Esophagus squamous epithelium (tissue), 5 donors: ENCODE measurements at places on chromosomes 2 and 18. TPM values are rescaled to one million over a fixed set of nuclear protein-coding genes. Genes with fewer than 3 reads are reported as not detected.

The CFAP210 gene
- not detected for total RNA-seq

The SCYGR4 gene
- not detected for total RNA-seq

The RBM45 gene
- 13.2 TPM for total RNA-seq

The CCDC68 gene
- 0.11 TPM for total RNA-seq

The AGXT gene
- not detected for total RNA-seq

The FBXO41 gene
- 1.2 TPM for total RNA-seq

The CYS1 gene
- total RNA-seq, result 2.5 TPM

The AOX1 gene
- 3.2 TPM for total RNA-seq

The ASB18 gene
- total RNA-seq, result not detected

The FN1 gene
- 53.3 TPM for total RNA-seq

- no peaks in the 10 kb centered on the region for H3K36me3 ChIP-seq
- no peak for DNase-seq
- no peaks in the 10 kb centered on the region for H3K4me1 ChIP-seq
Observed at GRCh38 chr2:24768601-24769000, 24.6 kb downstream of the PTRHD1 start.

- no peaks in the 10 kb centered on the region for H3K4me1 ChIP-seq
- DNase-seq, result no peak
- no peak overlapping the region for H3K4me3 ChIP-seq
Observed at GRCh38 chr2:98768384-98769113, 37.6 kb upstream of the MGAT4A start.

DNA sequence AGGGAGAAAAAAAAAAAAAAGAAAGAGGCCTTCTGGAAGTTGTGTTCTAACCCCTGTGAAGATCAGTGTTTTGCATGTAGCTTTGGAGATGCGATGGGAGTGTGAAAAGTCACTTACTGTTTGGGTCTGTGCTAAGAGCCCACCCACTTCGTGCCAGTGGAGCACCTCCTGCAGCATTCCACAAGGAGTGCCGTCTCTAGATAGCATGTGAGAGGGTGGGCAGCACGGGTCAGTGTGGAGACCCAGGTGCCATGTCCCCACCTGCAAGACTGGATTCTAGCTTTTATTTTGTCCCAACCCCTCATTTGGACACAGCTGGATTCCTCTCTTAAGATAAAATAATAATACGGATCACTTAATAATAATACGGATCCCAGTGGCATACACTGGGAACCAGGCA lies 12.5 kb upstream of the TMEM185B start:
- H3K27me3 ChIP-seq, result no peaks in the 10 kb centered on the region
- DNase-seq, result no peak
- no peaks in the 10 kb centered on the region for H3K36me3 ChIP-seq
- H3K4me1 ChIP-seq, result peaks cover 40% of the 10 kb centered on the region

GRCh38 chr18:23302851-23303527 lies 150.1 kb upstream of the RIOK3 start:
- no peak for DNase-seq
- H3K27me3 ChIP-seq, result no peaks in the 10 kb centered on the region
- H3K4me3 ChIP-seq, result no peak overlapping the region
- H3K36me3 ChIP-seq, result no peaks in the 10 kb centered on the region
- H3K4me1 ChIP-seq, result no peaks in the 10 kb centered on the region

DNA sequence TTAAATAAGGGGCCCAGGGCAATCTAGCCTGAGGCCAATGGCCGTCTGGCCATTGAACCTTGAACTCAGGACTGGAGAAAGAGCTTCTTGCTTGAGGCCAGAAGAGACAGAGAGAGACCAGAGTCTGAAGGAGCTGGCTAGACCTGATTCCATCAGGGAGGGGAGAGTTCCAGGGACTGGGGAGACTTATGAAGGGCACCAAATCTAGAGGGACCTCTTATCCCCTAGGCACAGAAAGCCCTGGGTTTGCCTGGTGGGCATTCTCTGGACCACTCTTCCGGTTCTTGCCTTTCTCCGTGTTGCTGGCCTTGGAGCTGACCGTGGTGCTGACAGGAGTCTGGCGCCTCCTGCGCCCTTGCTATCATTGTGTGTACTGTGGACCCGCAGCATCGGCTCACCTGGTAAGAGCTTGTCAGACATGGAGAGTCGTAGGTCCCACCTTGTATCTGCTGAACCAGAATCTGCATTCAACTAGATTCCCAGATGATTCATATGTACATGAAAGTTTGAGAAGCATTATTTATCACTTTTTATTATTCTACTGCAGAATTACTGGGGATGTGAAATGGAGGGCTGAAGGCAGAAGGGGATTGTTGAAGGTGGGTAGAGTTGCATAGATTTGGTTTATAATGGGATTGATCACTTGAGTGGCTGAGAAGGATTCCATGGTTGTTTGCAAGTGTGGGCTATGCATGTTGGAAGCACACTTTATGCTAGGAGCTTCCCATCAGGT lies 4.3 kb upstream of the TRPM8 start:
- H3K27ac ChIP-seq, result no peak overlapping the region

DNA sequence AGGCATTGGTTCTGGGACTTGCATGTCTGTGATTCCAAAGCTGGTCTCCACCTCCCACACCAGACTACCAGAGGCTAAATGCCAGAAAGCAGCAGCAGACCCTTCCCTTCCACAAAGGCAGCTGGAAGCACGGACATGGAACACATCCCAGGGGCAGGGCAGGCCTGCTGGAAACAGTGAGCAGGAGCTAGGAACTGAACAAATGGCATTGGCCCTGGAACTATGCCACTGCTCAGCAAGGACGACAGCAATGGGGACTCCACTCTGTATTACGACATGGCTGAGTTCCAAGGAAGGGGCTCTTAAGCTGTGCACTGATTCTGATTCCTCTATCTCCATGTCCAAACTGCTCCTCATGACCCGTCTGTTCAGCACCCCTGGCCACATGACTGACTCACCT lies 77.8 kb upstream of the TFCP2L1 start:
- H3K27ac ChIP-seq, result peak overlapping the region; percentile 57
- DNase-seq, result no peak
- H3K36me3 ChIP-seq, result peaks cover 98% of the 10 kb centered on the region
- no peak overlapping the region for H3K4me3 ChIP-seq
- no peaks in the 10 kb centered on the region for H3K4me1 ChIP-seq
- no peaks in the 10 kb centered on the region for H3K27me3 ChIP-seq

DNA sequence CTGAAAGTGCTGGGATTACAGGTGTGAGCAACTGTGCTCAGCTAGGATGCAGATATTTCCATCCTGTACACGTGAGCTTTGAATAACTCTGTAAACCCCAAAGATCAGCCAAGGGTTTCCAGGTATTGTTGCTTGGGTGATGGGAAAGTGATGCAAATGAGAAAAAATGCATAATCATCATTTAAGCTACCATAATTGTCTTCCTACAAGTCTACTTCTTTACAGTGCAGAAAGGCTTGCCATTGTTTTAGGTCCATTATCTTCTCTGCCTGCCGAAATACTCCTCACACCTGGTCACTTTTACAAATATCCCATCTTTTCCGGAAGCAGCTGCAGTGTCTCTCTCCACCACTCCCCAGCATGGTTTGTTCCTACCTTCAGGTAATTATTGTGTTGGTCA lies 259.8 kb upstream of the CCDC68 start:
- no peaks in the 10 kb centered on the region for H3K4me1 ChIP-seq
- no peak overlapping the region for H3K4me3 ChIP-seq
- no peak overlapping the region for H3K27ac ChIP-seq
- no peaks in the 10 kb centered on the region for H3K27me3 ChIP-seq
- H3K36me3 ChIP-seq, result no peaks in the 10 kb centered on the region

DNA sequence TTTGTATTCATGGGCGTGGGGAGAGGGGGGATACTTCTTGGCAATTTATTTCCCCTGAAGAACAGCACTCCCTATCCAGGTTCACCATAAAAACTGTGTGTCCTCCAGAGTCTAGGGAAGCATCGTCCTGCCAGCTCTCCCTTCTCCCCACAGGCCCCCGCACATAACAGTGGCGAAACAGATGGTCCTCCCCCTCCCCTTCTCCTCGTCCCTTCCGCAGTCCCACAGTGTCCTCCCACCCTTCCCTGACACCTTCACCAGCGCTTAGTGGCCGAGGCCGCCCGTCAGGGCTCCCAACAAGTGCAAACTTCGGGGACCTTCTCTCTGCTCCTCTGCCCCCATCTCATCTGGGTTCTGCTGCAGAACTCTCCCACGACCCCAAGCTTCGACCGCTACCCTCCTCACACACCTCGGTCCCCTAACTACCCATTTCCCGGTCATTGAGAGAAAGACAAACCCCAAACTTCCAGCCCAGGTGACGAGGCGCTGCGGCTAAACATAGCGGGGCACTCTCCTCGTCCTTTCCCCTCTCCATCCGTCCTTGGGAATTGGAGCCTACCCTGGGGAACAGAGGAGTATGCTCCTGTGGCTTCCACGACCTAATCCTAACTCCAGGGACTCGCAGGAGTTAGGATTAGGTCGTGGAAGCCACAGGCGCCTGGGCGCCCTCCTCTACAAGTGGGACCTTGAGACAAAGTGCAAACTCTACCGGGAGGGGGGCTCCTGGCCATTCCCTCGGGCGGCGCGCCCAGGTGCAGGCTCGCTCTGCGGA lies 971 bp downstream of the ZNF385B start:
- DNase-seq, result no peak
- no peaks in the 10 kb centered on the region for H3K36me3 ChIP-seq
- peak overlapping the region; percentile 24 for H3K27ac ChIP-seq
- peak overlapping the region; percentile 53 for H3K4me3 ChIP-seq
- H3K4me1 ChIP-seq, result peaks cover 10% of the 10 kb centered on the region
- peaks cover 69% of the 10 kb centered on the region for H3K27me3 ChIP-seq

DNA sequence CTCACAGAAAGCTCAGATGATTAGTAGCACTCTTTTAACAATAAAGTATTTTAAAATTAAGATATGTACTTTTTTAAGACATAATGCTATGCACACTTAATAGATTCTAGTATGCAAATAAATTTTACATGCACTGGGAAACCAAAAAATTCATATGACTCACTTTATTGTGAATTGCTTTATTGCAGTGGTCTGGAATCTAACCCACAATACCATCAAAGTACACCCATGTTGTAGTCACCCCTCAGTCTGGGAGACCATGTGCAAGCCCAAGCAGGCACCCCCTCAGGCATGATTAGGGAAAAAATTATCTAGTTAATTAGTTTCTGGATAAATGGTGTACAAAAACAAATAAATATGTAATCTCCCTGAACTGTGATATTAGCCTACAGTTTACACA lies 649.0 kb upstream of the HS6ST1 start:
- H3K36me3 ChIP-seq, result no peaks in the 10 kb centered on the region
- no peak overlapping the region for H3K27ac ChIP-seq
- no peak overlapping the region for H3K4me3 ChIP-seq
- no peaks in the 10 kb centered on the region for H3K4me1 ChIP-seq

- H3K36me3 ChIP-seq, result no peaks in the 10 kb centered on the region
- H3K4me3 ChIP-seq, result peak overlapping the region; percentile 58
- peaks cover 13% of the 10 kb centered on the region for H3K4me1 ChIP-seq
- H3K27me3 ChIP-seq, result peaks cover 40% of the 10 kb centered on the region
Observed at GRCh38 chr2:25042321-25043240, 705 bp downstream of the EFR3B start.

- H3K27me3 ChIP-seq, result no peaks in the 10 kb centered on the region
- peaks cover 50% of the 10 kb centered on the region for H3K4me1 ChIP-seq
- no peak overlapping the region for H3K4me3 ChIP-seq
- peaks cover 22% of the 10 kb centered on the region for H3K36me3 ChIP-seq
- no peak for DNase-seq
Observed at GRCh38 chr2:106129150-106129549, 65.0 kb downstream of the UXS1 start.

DNA sequence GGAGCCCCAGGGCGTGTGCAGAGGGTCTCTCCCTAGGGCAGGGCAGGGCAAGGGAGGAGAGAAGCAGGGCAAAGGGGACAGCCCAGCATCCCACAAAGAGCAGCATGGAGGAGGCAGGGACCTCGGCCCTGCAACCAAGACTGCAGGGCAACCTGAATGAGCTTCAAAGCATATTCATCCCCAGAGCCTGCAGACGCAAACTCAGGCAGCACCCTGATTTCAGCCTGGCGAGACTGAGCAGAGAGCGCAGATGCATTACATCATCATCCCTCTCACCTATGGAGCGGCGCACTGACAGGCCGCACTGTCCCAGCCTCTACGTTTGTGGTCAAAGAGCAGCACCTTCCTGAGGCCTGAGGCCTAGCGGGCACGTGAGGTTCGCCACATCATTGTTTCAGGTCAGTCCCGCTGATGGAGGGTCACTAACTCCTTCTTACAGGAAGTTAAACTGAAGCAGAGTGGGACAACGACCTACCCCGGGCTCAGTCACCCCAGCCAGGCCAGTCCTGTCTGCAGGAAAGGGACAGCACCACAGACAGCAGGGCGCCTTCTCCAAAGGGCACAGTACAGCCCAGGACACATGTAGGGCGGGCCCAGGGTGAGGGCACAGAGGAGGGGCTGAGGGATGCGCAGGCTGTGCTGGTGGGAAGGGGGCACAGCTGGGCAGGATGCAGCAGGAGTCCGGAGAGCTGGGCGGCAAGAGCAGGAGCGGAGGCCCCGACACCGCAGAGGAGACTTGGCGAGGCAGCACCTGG lies 67.2 kb upstream of the RAB6C start:
- no peaks in the 10 kb centered on the region for H3K4me1 ChIP-seq
- no peak overlapping the region for H3K4me3 ChIP-seq
- H3K36me3 ChIP-seq, result no peaks in the 10 kb centered on the region
- H3K27ac ChIP-seq, result no peak overlapping the region

GRCh38 chr2:127576433-127577207 lies 41.1 kb downstream of the MYO7B start:
- DNase-seq, result no peak
- H3K36me3 ChIP-seq, result no peaks in the 10 kb centered on the region
- no peak overlapping the region for H3K4me3 ChIP-seq
- no peaks in the 10 kb centered on the region for H3K27me3 ChIP-seq
- no peaks in the 10 kb centered on the region for H3K4me1 ChIP-seq

DNA sequence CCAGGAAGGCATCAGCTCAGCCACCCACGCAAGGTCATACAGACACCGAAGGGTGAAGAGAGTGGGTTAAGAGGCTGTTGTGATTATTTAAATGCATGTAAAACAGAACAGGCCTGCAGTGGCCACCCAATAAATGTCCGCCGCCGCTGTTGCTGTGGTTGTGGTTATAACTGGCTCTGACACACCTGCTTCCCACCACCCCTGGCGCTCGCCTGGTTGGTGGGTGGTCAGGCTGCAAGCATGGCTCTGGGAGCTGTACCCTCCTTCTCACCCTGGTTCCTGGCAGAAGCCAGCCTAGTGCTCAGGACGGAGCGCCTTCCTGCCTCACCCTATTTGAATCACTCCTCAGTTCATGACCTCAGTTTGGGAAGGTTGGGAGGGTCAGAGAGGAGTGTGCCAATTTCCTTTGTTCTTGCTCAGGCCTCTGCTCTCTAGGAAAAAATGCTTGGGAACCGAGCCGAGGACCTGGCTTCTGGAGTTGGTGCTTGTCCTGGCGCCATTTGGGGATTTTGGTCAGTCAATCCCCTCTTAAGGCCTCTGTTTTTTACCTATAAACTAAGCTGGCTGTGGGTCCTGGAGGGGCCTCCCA lies 5.3 kb upstream of the CRYBA2 start:
- H3K4me3 ChIP-seq, result no peak overlapping the region
- DNase-seq, result no peak
- no peaks in the 10 kb centered on the region for H3K36me3 ChIP-seq
- H3K27me3 ChIP-seq, result peaks cover 54% of the 10 kb centered on the region
- H3K27ac ChIP-seq, result no peak overlapping the region

DNA sequence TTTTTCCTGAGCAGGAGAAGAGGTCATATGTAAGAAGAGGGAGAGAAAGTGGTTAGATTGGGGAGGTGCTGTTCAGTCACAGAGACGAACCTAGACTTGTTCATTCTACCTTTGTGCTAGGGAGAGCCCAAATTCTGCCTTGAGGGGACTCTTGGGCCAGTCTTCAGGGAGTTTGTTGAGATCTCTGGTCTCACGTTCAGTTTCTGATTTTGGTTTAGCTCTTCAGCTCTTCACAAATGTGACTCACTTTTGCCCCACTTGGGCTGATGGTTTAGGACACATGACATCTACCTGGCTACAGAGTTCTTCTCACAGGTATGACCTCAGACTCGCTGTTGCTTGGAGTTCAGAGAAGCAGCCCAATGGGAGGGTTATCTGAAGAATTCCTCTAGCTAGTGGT lies 49.2 kb upstream of the DARS1 start:
- H3K36me3 ChIP-seq, result no peaks in the 10 kb centered on the region
- no peaks in the 10 kb centered on the region for H3K27me3 ChIP-seq
- no peaks in the 10 kb centered on the region for H3K4me1 ChIP-seq
- no peak overlapping the region for H3K4me3 ChIP-seq
- no peak overlapping the region for H3K27ac ChIP-seq
